ENCODE measurements at places on chromosomes 16 and 17. TPM values are rescaled to one million over a fixed set of nuclear protein-coding genes. Genes with fewer than 3 reads are reported as not detected.

DPEP3 gene
- not detected for total RNA-seq

NPB gene
- 1.2 TPM for total RNA-seq

ABCC12 gene
- 0.41 TPM for total RNA-seq

IRF8 gene
- 3.7 TPM for total RNA-seq

NPIPA7 gene
- total RNA-seq: 2.0 TPM

CDRT15 gene
- not detected for total RNA-seq

BAIAP3 gene
- total RNA-seq: 11.4 TPM

PLD2 gene
- 8.6 TPM for total RNA-seq

PPL gene
- total RNA-seq: 0.82 TPM

CCL8 gene
- total RNA-seq: not detected

SLFN5 gene
- total RNA-seq: 3.3 TPM

SLC16A11 gene
- not detected for total RNA-seq

TBC1D3H gene
- not detected for total RNA-seq

PRAC1 gene
- total RNA-seq: not detected

CRYBA1 gene
- total RNA-seq: not detected

FZD2 gene
- 3.7 TPM for total RNA-seq

RAB26 gene
- total RNA-seq: 4.1 TPM

RGS11 gene
- 6.5 TPM for total RNA-seq

LPO gene
- total RNA-seq: not detected

AURKB gene
- 3.7 TPM for total RNA-seq

ATP2A3 gene
- 2.4 TPM for total RNA-seq

DHX38 gene
- 57.1 TPM for total RNA-seq

SF3B3 gene
- total RNA-seq: 71.3 TPM

DNAH17 gene
- total RNA-seq: under 0.01 TPM

NLRC5 gene
- 0.41 TPM for total RNA-seq

FAM171A2 gene
- total RNA-seq: 60.7 TPM

GLP2R gene
- total RNA-seq: not detected

CMTM4 gene
- total RNA-seq: 51.0 TPM

GSPT1 gene
- total RNA-seq: 59.9 TPM

Measured in frontal cortex (tissue), 4 donors.